ENCODE measurements at places on chromosomes 4 and X. TPM values are rescaled to one million over a fixed set of nuclear protein-coding genes. Genes with fewer than 3 reads are reported as not detected.

The SSX4 gene
- total RNA-seq, result not detected

The FGG gene
- total RNA-seq, result not detected

DNA sequence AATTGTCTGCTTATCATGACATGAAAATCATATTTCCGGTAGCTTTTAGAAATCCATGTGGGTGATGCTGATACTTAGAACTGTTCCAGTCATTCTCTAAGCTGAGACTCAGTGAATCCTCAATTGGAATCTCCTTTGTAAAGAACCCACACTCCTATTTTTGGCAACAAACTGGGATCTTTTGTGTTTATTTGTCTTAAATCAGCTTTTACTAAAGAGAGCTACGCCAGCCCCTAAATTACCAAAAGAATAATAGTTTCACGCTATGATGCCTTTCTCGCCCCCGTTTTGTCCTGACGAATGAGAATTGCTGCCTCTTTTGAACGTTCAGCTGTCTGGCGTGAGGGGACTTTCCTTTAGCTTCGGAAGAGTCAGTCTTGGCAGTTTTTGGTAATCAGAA lies 195.9 kb downstream of the SHOX start:
- no peak for DNase-seq

DNA sequence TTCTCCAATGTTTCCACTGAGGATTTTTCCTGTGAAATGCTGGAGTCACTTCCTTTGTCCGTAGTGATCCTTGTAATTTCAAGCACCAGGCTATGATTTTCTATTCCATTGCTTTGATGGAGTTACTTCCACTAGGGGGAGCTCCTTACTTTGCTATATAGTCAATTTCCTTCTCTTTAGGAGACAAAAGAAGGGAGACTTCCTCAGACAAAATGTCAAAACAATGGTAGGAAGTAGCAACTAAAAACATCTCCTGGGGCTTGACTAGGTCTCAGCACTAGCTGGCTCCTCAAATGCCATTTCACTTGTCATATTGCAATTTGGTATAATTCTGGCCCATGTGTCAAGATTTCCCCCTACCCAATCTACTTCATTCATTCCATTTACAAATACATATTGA lies 24.1 kb downstream of the ZCCHC12 start:
- no peak for DNase-seq

- peak; percentile 16 for DNase-seq
Measured at GRCh38 chr4:3747581-3747904, 18.6 kb upstream of the ADRA2C start.

DNA sequence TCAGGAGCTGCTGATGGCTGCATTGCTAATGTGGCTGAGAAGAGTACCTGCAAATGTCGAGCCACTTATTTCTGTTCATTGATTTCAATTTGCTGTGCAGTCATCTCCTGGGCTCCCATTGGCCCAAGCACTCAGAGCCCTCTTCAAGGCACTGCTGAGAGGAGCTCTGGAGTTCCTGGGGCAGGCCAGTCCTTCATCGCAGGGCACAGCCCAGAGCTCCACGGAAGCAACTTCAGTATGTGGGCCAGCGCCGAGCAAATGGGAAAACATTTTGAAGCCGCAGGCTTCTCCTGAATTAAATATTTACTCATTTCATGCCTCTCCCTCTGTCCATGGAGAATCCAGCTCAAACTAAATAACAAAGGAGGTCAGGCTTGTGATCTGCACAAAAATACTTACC lies 383.3 kb downstream of the BCOR start:
- DNase-seq, result no peak

- DNase-seq, result no peak
Measured at GRCh38 chr4:33709247-33709646, 2535.1 kb downstream of the ARAP2 start.

DNA sequence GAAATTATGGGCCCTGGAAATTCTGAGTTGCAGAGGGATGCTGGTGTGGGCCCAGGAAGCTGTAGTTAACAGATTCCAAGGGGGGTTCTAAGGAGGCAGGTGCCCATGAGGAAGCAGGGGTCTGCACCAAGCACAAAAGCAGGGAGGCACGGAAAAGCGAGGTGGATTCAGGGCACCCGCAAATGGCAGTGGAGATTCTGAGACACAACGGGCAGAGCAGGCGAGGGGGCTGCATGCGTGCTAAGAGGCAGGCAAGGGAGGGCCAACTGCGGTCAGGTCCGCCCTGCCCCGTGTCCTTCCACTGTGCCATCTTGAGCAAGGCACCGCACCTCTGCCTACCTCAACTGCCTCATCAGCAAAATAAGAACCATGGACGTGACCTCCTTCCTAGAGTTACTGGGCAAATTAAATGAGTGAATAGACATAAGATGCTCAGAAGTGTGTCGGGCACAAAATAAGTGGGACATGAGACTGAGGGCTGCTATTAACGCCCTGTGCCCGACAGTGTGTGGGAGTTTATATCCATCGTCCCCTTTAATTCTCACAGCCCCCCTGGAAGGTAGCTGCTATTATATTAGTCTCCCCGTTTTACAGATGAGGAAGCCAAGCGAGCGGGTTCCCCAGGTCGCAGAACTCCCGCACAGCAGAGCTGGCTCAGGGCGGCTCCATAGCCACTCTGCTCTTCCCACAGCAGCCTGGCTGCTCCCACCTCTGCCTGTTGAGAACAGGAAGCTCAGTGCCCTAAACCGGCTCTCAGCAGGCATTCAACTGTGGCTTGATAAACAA lies 67.6 kb downstream of the PPP2R2C start:
- no peak for DNase-seq

DNA sequence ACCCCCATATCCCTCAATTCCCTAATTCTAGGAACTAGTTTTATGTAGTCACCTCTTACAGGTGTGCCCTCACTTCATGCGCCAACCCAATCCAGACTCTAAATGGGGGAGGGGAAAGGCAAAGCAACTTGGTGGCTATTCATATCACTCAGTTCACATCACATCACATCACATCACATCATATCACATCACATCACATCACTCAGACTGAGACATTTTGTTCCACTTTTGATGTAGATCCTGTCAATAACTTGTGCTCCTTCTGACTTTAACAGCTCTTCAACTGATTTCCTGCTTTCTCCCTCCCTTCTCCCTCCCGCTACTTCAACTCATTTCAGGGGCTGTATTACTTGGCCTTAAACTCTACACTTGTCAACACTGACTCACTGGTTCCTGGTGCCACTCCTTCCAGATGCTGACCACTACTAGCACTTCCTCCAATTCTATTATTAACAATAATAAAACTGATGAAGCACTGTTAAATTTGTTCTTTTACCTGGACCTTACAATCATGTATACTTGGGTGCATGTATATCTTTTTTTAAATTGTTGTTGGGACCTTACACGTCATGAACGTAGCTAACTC lies 29.1 kb upstream of the PLS3 start:
- no peak for DNase-seq

The RNF175 gene
- not detected for total RNA-seq

GRCh38 chr4:185847352-185848097 lies 35.5 kb upstream of the SORBS2 start:
- DNase-seq, result no peak

DNA sequence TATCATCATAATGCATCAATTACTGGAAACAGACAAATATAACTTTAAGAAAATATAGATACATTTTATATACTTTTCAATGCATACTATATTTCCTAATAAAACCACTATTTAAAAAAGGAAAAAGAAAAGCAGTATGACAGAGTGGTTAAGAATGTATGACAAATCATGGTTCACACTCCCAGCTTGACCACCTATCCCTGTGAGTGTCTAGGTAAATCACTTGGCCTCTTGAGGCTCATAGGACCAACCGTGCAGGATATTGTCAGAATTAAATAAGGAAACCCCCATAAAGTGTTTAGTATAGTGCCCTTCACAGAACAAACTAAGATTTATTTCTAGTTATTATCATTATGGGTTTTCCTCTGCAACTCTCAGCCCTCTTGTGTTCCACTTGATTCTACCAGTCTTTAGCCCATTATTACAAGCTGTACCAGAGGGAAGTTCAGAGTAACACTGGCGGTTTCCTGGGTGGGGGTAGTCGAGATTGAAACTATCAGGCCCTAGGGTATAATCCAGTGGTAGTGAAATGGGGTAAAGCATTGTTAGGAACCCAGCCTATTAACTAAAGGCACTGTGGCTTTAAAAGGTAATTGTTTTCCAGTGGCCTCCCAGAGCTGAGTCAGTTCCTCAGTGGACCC lies 55.5 kb upstream of the PAK3 start:
- DNase-seq, result no peak

DNA sequence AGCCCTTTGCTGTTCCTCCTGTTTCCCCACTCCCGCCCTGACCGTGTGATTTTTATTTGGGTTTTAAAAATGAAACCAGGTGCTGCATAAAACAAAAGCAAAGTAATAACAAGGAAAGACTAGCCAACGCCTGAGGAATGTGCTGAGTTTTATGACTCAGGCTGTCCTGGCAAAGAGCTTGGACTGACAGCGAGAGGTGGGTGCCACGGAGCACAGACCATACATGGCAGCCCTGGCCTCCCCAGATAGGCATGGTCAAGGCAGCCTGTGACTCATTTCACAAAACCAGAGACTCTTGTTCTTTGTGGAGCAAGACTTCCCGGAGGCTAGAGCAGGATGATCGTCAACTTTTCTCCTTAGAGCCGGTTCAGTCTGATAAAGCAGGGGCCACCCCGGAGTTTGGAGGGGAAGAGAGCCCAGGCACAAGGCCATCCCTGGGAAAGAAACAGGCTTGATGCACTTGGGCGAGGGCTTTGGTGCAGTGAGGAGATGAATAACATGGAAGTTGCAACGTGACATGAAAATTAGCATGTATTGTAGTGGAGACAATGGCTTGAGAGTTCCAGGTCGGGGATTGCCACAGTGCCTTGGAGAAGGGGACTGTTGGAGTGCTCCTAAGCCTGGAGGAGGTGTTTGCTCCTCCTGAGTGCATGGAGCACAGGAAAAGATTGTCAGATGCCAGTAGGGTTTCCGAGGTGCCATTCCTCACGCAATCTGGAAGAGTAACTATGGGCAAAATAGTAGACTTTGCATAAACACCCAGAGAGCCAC lies 54.8 kb downstream of the C4orf51 start:
- peak; percentile 39 for DNase-seq

GRCh38 chr4:79445371-79445781 lies 37.3 kb upstream of the GK2 start:
- DNase-seq, result no peak

DNA sequence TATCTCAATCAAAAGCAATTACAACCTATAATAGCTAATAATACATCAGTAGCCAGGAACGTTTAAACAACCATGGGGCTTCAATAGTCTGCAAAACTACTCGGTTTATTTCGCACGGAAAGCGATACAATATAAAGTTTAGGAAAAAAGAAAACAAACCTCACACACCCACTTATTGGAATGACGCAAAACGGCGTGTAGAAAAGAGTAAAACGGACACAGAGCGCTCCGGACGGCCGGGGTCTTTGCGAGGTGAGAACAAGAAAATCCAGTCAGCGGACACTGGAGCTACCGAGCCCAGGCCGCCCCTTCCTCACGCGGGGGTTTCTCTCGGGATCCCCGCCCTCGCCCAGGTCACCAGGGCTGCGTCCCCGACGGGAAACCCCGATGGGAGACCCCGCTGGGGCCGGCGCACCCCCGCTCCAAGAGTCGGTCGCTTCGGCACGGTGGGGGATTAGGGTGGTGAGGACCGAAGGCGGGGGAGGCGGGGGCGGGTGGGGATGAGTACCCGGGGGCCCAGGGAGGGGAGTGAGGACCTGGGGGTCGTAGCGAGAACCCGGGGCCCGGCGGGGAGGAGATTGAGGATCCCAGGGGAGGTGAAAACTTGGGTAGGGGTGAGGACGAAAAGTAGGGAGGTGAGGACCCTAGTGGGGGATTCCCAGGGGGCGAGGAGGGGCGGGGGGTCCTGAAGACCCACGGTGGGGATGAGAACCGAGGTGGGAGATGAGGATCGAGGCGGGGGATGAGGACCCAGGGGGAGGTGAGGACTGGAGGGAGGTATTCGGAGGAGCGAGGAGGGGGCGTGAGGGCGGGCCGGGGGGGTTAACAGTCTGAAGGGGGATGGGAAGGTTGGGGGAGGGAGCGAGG lies 737 bp downstream of the NELFA start:
- no peak for DNase-seq

- DNase-seq, result no peak
Measured at GRCh38 chr4:52861171-52861823, 820 bp upstream of the RASL11B start.

The USP17L19 gene
- not detected for total RNA-seq

DNA sequence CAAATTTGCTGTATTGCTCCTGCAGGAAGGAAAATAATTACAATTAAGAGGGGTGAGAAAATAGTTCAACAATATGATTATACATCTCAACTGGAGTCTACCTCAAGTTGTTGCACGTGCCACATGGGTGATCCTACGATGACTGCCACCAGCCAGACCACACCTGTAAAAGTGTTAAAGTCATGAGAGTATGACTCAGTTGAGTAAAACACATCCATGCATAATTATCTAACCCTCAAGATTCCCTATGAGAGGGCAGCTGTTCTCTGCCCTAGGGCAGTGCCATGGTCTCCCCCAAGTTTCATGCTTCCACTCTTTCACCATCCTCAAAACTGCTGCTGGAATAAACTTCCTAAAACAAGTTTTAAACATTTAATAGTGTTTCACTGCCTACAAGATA lies 44.1 kb downstream of the QRFPR start:
- no peak for DNase-seq

The DCAF8L2 gene
- not detected for total RNA-seq

GRCh38 chr4:8451440-8452182 lies 11.0 kb downstream of the TRMT44 start:
- no peak for DNase-seq

The COL25A1 gene
- not detected for total RNA-seq

DNA sequence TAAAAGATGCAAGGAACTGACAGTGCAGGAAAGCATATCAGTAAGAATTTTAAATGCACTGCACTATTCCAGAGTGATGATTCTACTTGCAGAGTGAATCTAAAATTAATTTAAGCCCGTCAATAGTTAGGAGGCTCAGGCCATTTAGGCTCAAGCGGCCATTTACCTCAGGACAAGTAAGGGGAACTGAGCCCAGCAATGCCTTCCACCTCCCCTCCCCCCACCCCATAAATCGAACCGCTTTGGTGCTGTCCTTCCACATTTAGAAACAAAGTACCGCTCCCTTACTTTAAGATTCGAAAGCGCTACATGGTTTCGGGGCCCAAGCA lies 665 bp downstream of the RBM41 start:
- DNase-seq, result no peak
